IMR-90 (cell line): ENCODE measurements at places on chromosomes 13 and 19. TPM values are rescaled to one million over a fixed set of nuclear protein-coding genes. Genes with fewer than 3 reads are reported as not detected.
A peak's percentile ranks its signal among the peaks of the same experiment; 100 is the strongest.

DNA sequence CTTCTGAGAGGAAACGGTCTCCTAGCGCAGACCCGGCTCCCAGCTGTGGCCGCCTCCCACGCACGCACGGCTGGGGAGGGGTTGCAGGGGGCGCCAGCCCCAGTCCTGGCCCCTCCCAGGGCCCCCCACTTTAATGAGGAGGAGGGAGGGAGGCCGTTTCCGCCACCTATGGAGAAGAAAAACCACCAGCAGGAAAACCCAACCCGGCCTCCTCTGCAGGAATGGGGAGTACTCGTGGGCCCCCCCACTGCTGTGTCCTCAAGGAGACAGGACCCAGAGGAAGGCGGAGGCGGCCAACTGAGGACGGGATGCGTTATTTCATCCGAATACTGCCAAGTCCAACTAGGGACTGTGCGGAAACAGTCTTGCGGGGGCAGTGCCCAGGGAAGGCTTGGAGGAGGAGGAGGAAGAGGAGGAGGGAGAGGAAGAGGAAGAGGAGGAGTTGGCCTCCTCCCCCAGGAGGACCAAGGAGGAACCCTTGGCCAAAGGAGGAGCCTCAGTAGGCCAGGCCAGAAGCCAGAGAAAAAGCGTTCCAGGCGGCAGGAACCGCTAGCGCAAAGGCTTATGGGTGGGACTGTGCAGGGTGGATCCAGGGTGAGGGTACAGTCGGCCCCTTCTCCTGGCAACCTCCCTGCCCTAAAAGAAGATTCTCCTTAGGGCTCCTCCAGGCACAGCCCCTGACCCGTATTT is 3.9 kb upstream of the SSBP4 start:
- peak; percentile 66 for DNase-seq
- H3K27ac ChIP-seq: peak overlapping the region; percentile 78
- H3K36me3 ChIP-seq: no peaks in the 10 kb centered on the region

DNA sequence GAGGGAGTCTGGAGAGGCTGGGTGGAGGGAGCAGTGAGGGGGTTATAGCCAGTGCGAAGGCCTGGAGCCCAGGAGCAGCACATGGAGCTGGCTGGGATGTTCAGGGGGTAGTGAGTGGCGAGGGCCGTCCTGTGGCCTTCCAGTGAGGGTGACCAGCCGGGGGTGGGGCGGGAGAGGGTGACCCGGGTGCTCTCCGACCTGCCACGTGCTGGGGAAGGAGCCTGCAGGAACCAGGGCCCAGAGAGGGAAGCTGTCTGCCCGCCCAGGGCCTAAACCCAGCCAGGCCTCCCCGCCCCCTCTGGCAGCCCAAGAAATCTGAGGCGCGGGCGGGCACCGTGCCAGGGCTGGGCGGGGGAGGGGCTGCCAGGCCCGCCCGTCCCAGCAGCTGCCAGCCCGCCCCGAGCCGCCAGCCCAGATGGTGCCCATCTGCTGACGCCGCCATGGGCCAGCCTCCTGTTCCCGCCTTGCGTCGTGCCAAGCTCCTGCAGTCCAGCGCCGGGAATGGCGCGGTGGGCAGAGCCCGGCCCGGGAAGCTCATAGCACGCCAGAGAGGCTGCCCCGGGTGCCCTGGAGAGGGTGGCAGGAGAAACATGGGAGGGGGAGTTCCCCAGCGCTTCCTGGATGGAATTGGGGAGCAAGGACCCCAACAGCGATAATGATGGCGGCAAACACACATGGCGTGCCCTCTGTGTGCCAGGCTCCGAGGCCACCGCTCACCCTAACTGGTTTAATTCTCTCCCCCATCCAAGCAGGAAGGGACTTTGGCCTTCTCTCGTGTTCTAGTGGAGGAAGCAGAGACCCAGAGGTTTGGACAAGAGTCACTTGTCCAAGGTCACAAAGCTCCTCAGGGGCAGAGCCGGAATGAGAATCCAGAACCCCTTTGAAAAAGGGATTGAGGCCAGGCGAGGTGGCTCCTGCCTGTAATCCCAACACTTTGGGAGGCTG is 21.5 kb downstream of the NFIC start:
- no peak overlapping the region for H3K4me3 ChIP-seq
- H3K4me1 ChIP-seq: peaks cover 44% of the 10 kb centered on the region
- peak; percentile 39 for DNase-seq
- H3K36me3 ChIP-seq: peaks cover 24% of the 10 kb centered on the region

- peak; percentile 61 for DNase-seq
- H3K36me3 ChIP-seq: peaks cover 58% of the 10 kb centered on the region
- peaks cover 2% of the 10 kb centered on the region; the same call in 1 of the 2 replicates for H3K4me1 ChIP-seq
Observed at GRCh38 chr19:41870401-41870873, 6.6 kb upstream of the CD79A start.

DNA sequence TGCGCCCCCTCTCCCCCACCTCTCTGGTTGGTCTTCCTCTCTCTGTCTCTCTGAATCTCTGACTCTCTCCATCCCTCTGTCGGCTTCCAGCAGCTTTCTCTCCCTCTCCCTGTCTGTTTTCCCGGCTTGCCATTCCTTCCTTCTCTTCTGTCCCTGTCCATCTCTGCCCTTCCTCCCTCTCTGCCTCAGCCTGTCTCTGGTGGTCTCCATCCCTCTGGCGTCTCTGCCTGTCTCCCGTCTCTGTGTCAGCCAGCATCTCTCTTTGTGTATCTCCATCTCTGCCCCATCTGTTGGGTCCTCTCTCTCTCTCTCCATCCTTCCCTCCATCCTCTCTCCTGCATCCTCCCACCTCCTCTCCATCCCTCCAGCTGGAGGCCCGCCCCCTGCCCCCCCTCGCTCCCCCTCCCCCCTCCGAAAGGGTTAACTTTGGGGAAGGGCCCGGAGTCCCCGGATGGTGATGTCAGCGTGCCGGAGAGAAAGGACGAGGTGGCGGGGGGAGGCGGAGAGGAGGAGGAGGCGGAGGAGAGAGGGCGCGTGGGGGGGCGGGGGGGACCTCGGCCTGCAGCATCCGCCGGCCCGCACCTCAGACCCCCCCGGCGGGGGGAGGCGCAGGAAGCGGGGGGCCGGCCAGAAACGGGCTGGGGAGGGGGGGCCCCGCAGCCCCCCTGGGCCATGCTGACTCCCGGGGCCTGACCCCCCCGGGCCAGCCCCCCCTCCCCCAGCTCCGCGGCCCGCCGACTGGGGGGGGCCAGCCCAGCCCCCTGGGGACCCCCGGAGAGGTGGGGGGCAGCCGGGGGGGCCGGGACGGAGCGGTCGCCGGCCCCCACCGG is at the start of gene BRSK1:
Gene BRSK1, plus strand, starts transcription at position 450 of the 830 bp plus-strand sequence. CDS start 446 bp downstream, outside the sequence.
- peak within 1 kb of the TSS; percentile 58 for H3K4me3 ChIP-seq
- H3K27me3 ChIP-seq: no peaks in the 10 kb centered on the region
- H3K4me1 ChIP-seq: peaks cover 21% of the 10 kb centered on the region
- H3K36me3 ChIP-seq: peaks cover 9% of the 10 kb centered on the region
- DNase-seq: peak; percentile 61

DNA sequence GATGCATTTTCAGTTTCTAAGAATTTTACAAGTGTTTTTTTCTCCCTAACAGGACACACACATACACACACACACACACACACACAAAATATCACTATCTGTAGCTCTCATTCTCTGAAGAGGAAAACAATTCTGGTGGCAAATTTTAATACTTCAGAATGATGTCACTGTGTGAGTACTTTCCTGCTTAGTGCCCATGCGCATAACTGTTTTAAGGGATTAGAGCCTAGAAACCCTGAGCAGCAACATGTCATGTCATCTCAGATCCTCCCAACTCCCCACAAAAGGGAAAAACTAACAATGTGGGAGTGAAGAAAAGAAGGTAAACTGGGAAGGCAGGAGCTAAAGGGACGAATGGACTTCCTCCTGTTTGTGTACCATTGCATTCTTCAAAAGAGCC is 401.2 kb downstream of the SPRY2 start:
- peaks cover 20% of the 10 kb centered on the region for H3K4me1 ChIP-seq
- no peak overlapping the region for H3K27ac ChIP-seq
- no peak overlapping the region for H3K4me3 ChIP-seq
- H3K36me3 ChIP-seq: no peaks in the 10 kb centered on the region
- DNase-seq: no peak

- no peaks in the 10 kb centered on the region for H3K36me3 ChIP-seq
- no peak overlapping the region for H3K4me3 ChIP-seq
- no peaks in the 10 kb centered on the region for H3K4me1 ChIP-seq
- no peak overlapping the region for H3K27ac ChIP-seq
- H3K27me3 ChIP-seq: no peaks in the 10 kb centered on the region
- DNase-seq: no peak
Observed at GRCh38 chr13:46077265-46077664, 24.7 kb upstream of the ZC3H13 start.

DNA sequence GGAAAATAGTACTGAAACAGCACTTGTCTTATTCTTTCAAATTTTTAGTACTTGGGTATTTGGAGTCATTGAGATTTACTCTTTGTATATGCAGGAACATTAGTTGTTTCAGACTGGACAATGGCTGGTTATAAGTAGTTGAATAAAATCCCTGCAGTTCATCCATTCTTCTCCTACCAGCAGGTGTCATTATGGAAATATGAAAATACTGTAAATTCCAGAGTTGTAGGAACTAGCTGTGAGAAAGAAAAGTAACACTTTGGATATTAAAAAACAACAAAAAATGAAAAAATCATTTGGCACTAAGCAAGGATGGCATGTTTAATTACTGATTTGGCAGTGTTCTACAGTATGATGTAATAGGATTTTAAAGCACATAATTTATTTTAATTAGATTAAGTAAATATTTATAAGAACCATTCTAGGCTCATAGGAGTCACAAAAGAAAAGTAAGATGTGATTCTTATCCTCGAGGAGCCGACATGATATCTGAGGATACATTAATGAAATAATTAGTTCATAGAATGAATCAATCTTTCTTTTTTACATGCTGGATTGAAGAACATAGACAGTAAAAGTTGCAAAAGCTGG is 155.3 kb downstream of the KCNRG start:
- no peaks in the 10 kb centered on the region for H3K36me3 ChIP-seq
- peak; percentile 21 for DNase-seq
- no peaks in the 10 kb centered on the region; the same call in 1 of the 2 replicates for H3K27me3 ChIP-seq
- H3K27ac ChIP-seq: no peak overlapping the region

- H3K36me3 ChIP-seq: peaks cover 2% of the 10 kb centered on the region
- no peak overlapping the region for H3K27ac ChIP-seq
- no peaks in the 10 kb centered on the region for H3K27me3 ChIP-seq
- H3K4me1 ChIP-seq: no peaks in the 10 kb centered on the region
Observed at GRCh38 chr13:27631156-27631555, 9.5 kb downstream of the POLR1D start.

DNA sequence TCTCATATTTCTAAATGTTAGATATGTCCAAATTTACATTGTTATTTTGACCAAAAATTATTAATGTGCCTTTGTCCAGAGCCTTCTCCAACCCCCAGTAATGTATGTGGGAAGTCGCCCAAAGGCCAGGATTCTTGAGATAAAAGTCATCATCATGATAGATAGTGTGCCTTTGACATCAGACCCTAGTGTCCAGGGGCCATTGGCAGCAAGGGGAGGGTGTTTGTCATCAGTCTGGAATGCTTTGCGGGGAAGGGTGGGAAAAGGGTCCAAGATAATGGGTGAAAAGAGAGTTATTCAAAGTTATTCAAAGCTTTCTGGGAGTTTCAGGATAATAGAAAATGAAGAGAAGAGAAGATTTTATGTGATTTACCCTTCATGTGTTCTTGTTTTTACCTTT is 909.5 kb upstream of the GPC6 start:
- H3K36me3 ChIP-seq: no peaks in the 10 kb centered on the region
- no peak overlapping the region for H3K27ac ChIP-seq
- H3K4me1 ChIP-seq: peaks cover 2% of the 10 kb centered on the region; the same call in 1 of the 2 replicates
- peak; percentile 24 for DNase-seq
- H3K4me3 ChIP-seq: no peak overlapping the region

- H3K27ac ChIP-seq: no peak overlapping the region
- peaks cover 6% of the 10 kb centered on the region; the same call in 1 of the 2 replicates for H3K27me3 ChIP-seq
- H3K36me3 ChIP-seq: no peaks in the 10 kb centered on the region
- no peak for DNase-seq
- no peaks in the 10 kb centered on the region for H3K4me1 ChIP-seq
- H3K4me3 ChIP-seq: no peak overlapping the region
Observed at GRCh38 chr19:45497791-45498190, 452 bp upstream of the PPM1N start.

GRCh38 chr19:5470264-5470671 is 15.1 kb downstream of the ZNRF4 start:
- no peak for DNase-seq
- no peaks in the 10 kb centered on the region for H3K4me1 ChIP-seq
- H3K27me3 ChIP-seq: peaks cover 31% of the 10 kb centered on the region
- H3K4me3 ChIP-seq: no peak overlapping the region

Gene LPAR2
- under 0.01 and 0.28 TPM in 2 replicates for total RNA-seq

Gene MYO9B
- 59.7 and 61.8 TPM in 2 replicates for total RNA-seq
